ENCODE measurements at places on chromosomes 7 and 10.

DNA sequence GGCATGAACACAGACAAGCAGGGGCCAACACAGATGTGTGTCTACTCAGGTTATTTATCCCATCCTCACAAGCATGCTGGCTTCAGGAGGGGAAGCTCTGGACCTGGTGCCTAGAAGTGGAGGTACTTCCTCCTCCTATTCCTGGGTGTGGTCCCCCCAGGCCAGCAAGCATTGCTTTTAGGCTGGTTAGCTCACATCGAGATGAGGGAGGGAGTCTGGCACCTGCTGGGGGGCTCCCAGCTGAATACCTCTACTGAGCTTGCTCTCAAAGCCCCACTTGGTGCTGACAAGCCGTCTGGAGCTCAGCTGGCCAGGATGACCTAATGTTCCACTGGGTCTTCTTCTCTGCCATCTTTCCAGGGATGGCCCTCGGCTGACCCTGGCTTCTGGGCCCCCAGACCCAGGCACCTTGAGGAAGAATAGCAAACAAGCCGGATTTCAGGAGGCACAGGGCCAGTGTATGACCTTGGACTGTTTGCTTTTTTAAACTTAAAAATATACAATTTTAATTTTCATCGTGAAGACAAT is 26.8 kb downstream of the FAM241B start:
- no peak for DNase-seq

DNA sequence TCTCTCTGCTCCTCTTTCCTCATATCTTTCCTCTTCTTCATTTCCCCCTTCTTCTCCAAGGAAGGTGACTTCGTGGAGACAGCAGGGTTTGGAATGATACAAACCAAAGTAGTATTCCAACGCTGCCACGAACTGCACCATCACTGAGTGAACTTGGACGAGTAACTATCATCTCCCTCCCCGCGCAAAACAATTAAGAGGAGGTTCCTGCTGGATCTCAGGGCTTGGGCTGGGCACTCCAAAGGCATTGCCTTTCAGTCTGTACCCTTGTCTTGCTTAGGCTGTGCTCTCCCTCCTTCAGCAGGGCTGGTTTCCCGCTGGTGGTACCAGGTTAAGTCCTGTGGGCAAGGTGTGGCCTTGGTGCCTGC is 790 bp upstream of the PITX3 start:
- DNase-seq = no peak

DNA sequence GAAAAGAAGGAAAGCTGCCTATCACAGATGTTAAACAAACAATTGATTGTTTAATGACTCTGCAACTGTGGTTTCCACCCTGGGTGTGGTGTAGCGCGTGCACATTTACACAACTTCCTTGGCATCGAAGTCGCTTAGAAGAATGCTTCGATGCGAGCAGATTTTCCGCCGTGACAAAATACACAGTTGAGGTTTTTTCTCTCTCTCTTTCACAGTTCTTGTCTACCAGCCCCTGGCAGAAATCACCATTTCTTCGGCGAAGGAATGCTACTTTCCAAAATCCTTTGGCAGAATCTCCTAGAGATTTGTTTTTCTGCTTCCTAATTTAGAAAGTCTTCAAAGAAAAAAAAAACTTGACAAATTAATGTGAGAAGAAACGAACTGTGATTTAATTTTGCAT is 70.7 kb upstream of the C1QL3 start:
- no peak for DNase-seq

DNA sequence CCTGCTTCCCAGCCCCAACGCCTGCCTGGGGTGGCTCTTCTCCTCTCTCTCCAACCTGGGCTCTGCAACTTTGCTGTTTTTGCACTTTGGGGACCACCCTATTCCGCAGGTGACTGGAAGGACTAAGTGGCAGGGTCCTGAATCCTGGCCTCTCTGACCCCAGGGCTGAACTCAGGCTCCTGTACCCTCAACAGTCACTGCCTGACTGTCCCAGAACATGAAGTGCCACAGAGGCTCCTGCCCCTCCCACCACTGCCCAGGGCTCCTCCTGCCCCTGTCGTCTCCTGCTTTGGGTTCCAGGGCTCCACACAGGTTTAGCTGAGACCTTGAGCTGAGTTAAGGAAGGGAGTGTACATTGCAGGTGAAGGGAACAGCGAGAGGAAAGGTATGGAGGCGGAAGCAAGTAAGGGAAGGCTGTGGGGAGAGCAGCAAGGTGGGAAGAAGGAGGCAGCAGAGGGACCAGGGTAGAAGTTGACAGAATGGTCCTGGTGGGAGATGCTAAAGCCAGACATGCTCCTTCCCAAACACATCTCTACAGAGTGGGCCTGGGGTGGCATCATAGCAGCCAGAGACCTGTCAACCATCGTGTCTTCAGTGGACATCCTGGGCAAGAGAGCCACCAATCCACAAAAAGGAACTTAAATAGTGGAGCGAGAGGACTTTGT is 5.7 kb upstream of the GRID1 start:
- DNase-seq = no peak

- peak; percentile 89 for DNase-seq
These were observed 232.4 kb upstream of the KLF14 start for GRCh38 chr7:130966246-130967009.

- DNase-seq = no peak
These were observed 37.9 kb downstream of the SYPL1 start for GRCh38 chr7:106074257-106074656.

DNA sequence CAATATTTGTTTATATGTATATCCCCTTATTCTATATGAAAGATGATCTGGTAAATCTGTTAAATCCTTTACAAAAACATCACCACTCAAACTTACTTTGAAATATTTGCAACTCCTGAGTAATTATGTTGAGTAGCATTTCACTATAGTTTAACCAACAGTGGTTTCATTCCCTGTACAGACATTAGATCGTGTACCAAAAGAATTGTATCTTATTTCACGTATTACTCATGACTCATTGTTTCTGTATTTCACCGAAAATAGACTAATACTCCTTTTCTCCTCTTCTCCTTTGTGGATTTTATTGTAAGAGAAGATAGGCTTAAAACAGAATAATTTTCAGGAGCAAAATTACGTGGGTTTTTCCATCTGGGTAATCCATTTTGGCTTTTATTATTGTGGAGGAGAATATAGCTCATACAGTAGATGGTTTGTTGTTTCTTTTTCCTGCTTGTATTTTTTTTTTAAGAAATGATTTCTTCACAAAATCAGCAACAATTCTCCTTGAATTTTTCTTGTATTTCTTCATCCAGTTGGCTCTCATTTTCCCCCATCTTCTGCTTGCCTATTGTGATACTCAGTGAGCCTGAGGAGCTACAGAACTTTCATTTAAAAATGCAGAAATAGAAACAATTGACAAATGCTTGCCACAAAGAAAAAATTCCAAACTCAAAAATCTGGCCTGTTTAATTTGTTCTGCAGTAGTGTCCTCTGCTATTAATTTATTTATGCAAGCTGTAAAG is 90.6 kb upstream of the OIT3 start:
- DNase-seq = peak; percentile 55

- no peak for DNase-seq
These were observed 32.1 kb upstream of the LHFPL3 start for GRCh38 chr7:104296266-104296665.

DNA sequence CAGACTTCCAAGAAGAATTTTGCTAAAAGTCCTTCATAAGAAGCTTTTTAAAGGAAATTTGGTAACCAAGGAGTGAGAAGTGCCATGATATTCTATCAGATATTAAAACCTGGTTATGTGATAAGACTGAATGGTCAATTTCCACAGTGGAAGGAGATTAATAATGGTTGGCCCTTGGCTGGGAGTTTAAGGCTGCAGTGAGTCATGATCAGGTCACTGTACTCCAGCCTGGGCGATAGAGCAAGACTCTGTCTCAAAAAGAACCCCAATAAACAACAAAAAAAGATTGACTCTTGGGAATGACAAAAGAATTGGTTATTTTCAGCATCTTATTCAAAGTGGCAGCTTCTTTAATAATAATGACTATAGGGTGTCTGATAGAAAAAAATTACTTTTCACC is 37.2 kb downstream of the EXOC4 start:
- no peak for DNase-seq

GRCh38 chr7:14305233-14305866 is 315.9 kb upstream of the ETV1 start:
- no peak for DNase-seq

DNA sequence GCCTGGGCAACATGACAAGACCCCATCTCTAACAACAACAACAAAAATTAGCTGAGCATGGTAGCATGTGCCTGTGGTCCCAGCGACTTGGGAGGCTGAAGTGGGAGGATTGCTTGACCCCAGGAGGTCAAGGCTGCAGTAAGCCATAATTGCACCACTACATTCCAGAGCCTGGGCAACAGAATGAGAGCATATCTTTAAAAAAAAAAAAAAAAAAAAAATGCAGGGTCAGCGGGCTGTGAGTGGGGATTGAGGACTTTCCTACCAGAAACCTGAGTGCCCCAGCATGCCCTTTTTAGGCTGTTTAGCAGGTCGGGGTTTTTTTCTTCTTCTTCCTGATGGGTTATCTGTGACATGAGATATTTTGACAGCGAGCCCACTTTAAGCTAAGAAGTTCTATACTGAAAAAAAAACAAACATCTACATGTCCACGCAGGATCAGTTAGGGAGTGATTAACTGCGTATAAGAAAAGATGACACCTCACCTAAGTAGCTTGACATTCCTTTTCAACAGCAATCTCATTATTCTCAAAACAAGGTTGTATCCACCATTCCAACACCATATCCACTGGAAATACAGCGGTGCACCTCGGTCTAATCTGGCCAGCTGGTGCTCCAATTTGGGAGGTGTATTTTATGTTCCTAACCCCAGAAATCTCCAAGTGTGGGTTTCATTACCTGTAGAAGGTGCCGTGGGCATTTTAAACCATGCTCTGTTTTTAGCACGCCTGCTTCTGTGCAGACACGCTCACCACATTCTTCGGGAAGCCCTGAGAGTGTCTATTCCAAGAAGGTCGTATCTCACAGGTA is 13.8 kb upstream of the RFC2 start:
- DNase-seq = peak; percentile 17

GRCh38 chr10:109821672-109822071 is 101.6 kb downstream of the XPNPEP1 start:
- no peak for DNase-seq

DNA sequence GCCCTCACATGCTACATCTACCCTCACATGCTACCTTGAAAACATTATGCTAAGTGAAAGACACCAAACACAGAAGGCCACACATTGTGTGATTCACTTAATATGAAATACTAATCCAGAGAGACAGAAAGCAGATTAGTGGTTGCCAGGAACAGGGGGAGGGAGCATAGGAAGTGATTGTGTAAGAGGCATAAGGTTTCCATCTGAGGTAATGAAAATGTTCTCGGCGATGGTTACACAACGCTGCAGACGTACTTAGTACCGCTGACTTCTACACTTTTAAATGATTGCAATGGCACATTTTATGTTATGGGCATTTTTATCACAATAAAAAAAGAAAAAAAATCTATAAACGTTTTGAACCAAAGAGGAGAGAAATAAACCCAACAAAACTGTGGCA is 742.3 kb downstream of the TYW1 start:
- no peak for DNase-seq

DNA sequence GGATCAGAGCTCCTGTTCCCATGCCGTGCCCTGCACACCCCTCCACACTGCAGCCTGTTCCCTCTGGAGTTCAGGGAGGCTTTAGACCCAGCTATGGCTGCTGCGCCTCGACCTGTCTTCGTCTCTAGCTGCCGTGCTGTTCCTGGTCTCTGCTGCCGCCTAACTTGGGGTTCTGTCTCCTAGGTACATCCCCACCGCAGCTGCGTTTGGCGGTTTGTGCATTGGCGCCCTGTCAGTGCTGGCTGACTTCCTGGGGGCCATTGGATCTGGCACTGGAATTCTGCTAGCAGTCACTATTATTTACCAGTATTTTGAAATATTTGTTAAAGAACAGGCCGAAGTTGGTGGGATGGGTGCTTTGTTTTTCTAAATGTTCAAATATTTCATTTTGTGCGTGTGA is 31.6 kb downstream of the NUDT5 start:
- no peak for DNase-seq

DNA sequence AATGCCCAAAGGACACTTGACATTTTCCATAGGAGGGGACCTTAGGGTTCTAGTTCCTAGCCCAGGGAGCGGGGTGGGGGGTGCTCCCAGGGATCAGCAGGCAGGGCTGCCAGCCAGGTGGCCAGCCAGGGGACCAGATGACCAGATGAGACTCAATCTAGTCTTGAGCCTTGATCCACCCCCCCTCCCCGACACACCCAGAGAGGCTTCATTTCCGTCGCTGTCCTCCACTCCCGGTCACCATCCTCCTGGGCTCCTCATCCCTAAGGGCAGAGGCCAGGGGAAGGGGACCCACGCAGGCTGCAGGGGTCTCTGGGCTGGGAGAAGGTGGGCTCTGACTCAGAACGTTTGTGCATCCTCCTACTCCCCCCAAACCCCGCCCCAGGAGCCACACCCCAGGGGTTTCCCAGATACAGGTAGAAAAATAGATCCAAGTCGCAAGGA is 1.0 kb downstream of the STX1A start:
- no peak for DNase-seq

DNA sequence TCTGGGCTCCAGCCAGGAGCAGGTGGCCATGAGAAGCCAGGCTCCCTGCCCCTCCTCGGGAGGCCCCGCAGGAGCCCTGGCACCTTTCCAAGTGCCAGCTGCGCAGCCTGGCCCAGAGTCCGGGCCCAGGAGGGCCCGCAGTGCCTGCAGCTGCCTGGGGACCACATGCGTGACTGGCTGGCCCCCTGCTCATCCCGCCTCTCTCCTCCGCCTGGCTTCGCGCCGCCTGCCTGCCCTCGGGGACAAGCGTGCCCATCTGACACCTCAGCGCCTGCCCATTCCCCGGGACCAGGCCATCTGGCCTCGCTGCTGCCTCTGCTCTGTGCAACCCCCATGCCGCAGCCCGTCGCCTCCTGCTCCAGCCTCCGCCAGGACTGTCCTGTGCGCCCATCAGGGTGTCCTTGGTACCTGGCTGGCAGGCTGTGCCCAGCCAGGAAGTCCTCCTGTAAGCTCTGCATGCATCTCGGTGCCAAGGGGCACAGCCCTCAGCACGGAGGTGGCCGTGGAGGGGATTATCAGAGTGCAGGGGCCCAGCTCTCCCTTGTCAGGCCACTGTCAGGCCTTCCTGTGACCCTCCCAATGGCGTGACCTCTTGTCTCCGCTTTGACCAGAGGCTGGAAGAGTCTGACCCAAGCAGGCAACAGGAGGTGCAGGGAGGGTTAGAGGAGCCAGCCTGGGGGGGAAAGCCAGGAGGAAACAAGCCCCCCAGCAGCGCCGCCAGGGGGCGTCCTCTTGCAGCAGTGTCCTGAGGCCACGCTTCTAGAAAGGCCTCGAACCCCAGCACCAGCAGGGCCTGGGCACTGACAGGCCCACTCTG is 50.5 kb downstream of the TMEM209 start:
- DNase-seq = no peak

DNA sequence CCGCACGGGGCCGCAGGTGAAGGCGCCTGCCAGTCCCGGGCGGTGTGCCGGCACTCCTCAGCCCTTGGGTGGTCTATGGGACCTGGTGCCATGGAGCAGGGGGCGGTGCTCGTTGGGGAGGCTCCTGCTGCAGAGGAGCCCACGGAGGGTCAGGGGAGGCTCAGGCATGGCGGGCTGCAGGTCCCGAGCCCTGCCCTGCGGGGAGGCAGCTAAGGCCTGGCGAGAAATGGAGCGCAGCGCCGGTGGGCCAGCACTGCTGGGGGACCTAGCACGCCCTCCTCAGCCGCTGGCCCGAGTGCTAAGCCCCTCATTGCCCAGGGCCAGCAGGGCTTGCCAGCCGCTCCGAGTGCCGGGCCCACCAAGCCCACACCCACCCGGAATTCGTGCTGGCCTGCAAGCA is 18.9 kb downstream of the AKR1E2 start:
- no peak for DNase-seq

GRCh38 chr7:112508404-112508803 is 27.6 kb downstream of the LSMEM1 start:
- no peak for DNase-seq

Data from RCC 7860 (cell line).